ENCODE measurements at places on chromosomes 2 and 18.

- no peak for DNase-seq
Observed at GRCh38 chr2:9897846-9898245, 53.6 kb upstream of the GRHL1 start.

DNA sequence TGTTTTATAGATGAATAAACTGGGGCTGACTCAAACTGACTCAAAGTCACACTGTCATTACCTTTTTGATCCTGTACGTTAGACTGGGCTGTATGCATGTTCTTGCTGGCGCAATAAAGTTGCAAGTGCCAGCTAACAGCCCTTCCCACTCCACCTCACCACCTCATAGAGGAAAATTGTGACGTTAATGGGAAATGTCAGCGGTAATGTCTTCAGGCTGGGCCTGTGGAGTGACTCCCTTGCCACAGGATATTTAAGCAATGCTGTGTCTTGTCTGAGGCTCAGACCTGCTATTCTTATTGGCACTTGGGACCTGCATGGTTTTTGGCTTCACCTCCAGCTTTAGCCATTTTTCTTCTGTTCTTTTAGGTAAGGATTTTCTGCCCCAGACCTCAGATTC, 25.2 kb upstream of the CASP10 start:
- no peak for DNase-seq

GRCh38 chr2:54176577-54176976, 61.2 kb downstream of the ACYP2 start:
- peak; percentile 11 for DNase-seq

GRCh38 chr2:52445686-52446085, 1321.9 kb upstream of the CHAC2 start:
- no peak for DNase-seq

- no peak for DNase-seq
Observed at GRCh38 chr18:31631526-31631925, 39.8 kb downstream of the TTR start.

GRCh38 chr18:11992096-11992790, 10.9 kb downstream of the IMPA2 start:
- no peak for DNase-seq
